ENCODE measurements at places on chromosomes 6 and 20.

- DNase-seq = no peak
These were observed 177.2 kb upstream of the DTNBP1 start for GRCh38 chr6:15839969-15840541.

GRCh38 chr6:32220021-32220420 is 3.8 kb downstream of the NOTCH4 start:
- DNase-seq = no peak

- no peak for DNase-seq
These were observed 72.1 kb downstream of the TRAM2 start for GRCh38 chr6:52504782-52505136.

- no peak for DNase-seq
These were observed 95.9 kb upstream of the IYD start for GRCh38 chr6:150272976-150273315.

- no peak for DNase-seq
These were observed 167.5 kb downstream of the SLC16A10 start for GRCh38 chr6:111254779-111255166.

Data from CD4-positive, alpha-beta T cell treated with Interleukin-12 subunit alpha and Interleukin-12 subunit beta, for 1 hour (primary cell).